ENCODE measurements at places on chromosomes 3 and 15.

DNA sequence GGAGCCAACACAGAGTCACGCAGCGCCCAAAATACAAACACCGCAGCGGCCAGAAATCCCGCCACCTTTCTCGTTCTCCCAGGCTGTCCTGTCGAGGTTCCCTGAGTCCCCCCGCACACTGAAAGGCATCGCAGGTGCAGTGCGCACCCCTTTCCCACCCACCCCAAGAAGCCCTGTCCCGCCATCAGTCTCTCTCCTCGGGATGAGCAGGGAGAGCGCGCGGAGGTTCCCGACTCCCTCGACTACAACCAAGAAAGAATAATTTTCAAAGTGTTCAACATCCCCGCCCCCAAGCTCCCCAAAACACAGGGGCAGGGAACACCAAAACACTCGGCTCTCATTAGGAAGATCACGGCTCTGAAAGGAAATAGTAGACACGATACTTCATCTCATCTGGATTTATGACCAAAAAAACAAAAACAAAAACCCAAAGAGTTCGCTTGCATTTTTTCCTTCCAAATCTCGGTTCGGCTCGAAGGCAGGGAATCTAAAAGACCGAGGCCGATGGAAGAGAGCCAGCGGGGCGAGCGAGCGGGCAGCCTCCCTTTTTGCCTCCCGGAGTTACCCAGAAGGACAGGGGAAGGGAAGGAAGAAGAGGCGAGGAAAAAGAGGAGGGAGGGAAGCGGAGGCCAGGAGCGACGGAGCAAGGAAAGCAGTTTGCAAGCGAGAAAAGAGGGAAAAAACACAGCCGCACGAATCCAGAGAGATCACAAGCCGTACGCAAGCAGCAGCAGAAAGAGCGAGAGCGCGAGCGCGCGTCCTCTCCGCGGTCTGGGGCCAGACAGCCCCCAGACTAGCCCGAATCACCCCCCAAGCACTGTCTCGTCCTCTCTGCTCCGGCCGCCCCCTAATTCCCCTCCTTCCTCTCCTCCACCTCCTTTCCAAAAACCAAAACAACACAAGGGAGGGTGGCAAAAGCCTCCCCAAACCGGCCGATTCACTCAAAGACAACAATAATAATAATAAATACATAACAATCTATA lies 808 bp downstream of the BCL6 start:
- DNase-seq, result no peak

DNA sequence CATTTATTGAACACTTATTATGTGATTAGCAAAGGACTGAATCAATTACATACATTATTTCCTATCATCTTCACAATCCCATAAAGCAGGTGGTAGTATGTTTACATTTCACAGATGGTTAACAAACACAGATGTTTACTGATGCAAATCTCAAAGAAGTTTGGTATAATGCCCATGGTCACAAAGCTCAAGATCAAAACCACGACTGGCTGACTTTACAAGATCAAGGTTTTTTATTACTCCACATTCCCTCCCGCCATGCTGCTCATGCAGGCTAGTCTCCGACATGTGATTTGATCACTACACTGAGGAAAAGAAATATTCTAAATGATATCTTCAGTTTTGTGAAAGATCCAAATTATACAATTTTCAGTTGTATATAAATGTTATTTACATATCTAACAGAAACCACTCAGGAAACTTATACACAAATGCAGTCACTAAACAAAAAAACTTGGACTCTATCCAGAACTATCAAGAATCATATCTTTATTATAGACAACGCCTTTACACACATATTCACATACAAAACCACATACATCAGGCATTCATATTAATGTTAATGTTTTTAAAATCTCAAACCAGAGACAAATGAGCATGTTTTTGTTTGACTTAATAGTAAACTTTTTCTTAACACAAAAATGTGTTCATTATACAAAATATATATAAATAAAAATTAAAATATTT lies 235.5 kb downstream of the SCAPER start:
- no peak for DNase-seq

DNA sequence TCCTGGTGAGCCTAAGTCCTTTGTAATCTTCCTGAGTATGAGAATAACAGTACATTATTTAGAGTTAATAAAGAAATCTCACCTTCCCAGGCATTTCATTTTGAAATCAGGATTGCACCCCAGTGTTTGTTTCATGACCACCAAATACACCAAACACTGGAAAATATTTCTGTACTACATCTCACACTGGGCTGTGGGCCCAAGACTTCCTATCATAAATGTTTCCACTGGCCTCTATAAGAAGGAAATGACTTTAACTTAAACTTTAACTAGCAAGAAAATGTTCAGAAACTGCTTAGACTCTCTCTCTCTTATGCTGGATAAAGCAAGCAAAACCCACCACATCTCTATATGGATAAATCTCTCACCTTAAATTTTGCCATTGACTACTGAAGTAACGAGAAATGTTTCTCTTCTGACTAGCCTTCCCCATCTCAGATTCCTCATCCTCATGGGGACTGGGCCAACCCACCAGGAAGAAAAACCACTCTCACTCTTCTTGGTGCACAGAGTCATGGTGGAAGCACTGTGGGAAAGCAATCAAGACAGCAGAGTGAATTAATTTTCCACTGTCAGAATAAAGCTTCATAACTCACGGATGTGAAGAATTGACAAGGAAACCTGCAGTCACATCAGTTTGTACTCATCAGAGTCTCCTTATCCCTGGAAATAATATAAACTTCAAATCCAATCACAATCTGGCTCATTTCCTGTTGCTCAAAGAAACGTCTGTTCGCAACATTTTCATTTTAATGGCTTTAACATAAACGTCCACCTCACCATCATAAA lies 859.6 kb downstream of the EPHA3 start:
- DNase-seq, result no peak

GRCh38 chr15:71600237-71600636 lies 210.1 kb upstream of the NR2E3 start:
- no peak for DNase-seq

DNA sequence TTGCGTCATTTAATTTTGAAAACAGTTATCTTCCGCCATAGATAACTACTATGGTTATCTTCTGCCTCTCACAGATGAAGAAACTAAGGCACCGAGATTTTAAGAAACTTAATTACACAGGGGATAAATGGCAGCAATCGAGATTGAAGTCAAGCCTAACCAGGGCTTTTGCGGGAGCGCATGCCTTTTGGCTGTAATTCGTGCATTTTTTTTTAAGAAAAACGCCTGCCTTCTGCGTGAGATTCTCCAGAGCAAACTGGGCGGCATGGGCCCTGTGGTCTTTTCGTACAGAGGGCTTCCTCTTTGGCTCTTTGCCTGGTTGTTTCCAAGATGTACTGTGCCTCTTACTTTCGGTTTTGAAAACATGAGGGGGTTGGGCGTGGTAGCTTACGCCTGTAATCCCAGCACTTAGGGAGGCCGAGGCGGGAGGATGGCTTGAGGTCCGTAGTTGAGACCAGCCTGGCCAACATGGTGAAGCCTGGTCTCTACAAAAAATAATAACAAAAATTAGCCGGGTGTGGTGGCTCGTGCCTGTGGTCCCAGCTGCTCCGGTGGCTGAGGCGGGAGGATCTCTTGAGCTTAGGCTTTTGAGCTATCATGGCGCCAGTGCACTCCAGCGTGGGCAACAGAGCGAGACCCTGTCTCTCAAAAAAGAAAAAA lies 1.2 kb downstream of the B2M start:
- DNase-seq, result peak; percentile 69

DNA sequence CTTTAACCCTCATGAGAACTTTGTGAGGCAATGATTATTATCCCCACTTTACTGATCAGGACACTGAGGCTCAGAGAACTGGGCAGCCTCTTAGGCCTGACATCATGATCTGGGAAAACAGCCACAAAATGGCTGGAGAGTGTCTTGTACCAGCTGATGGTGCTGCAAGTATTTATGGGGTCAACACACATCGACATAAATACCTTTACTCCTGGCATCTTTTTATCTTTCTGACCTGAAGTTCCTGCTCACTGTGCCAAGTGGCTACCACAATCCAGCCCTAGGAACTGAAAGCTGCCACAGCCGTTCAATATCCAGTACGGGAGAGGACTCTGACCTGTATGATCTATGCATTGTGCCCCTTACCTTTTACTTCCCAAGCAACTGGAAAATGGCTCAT lies 29.2 kb upstream of the MUC13 start:
- no peak for DNase-seq

DNA sequence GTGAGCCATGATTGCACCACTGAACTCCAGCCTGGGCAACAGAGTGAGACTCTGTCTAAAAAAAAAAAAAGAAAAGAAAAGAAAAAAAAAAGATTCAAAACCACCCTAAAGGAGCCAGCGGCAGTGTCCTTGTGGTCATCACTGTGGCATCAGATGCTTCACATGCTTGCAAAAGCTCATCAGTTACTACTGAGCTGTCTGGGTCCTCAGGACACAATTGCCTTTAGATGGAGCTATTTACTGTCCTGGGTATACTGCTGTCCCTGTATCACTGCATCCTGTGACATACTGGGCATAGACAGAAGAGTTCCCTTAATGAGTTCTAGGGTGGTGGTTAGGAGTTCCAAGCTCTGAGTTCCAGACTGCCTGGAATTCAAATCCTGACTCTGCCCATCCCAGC lies 85.8 kb downstream of the LINGO1 start:
- no peak for DNase-seq

DNA sequence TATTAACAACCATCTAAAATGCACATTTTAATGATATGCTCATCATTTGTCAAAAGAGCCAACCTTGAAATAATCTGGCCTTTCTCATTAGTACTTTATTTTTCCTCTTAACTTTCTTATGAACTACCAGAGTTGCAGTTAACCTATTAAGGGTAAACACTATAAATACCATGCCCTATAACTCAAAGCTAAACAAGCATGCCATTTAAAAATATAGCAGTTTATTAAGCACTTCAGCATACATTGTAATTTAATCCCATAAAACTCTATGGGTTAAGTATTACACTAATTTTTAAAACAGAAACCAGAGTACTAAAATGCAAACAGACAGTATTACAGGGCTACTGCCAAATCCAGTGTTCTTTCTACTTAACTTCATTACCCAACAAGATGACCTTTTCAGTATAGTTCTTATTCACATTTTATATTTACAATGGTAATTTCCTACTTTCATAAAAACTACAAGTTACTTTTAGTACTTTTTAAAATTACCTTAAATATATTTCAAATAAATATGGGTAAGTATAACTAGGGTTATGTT lies 11.8 kb downstream of the NPTN start:
- DNase-seq, result no peak

DNA sequence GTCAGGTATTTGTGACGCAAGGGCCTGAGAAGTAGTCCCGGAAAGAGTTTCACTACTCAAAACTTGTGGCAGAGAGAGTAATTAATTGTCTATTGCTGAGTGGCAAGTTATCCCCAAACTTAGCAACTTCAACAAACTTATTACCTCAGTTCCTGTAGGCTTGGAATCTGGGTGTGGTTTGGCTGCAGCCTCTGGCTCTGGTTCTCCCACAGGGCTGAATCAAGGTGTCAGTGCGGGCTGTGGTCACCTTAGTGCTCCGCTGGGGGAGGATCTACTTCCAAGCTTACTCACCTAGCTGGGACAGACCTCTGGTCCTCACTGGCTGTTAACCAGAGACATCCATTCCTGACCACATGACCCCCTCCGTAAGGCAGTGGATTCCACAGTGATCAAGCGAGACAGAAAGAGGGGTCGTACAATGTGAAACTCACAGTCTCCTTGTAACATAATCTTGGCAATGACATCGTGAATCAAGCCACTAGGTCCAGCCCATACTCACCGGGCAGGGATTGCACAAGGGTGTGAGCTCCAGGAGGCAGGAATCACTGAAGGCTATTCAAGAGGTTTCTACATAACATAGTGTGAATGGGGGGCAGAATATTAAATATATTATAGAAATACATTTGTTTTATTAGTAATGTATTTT lies 138.3 kb downstream of the RYR3 start:
- no peak for DNase-seq

DNA sequence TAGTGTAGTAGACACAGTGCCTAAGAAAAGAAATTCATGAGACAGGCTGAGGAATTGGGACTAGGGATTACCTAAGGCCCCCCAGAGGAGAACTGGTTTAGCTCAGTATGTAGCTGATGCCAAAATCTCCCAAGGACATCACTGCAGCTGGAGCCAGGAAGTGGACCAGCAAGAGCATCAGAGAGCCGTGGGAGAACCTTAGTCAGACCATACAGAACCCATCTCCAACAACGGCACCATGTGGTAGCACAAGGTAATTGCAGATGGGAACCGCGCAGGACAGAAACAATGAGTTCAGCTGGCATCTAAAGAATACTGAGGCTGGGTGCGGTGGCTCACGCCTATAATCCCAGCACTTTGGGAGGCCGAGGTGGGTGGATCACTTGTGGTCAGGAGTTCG lies 81.7 kb downstream of the WNT5A start:
- no peak for DNase-seq

Data from AG09319 (cell line).